ENCODE measurements at places on chromosomes 11 and 22. TPM values are rescaled to one million over a fixed set of nuclear protein-coding genes. Genes with fewer than 3 reads are reported as not detected.

Gene MFNG
- 89.9 TPM for total RNA-seq

Gene APOL5
- total RNA-seq = not detected

Gene NLRP10
- not detected for total RNA-seq

Gene CFL1
- 322 TPM for total RNA-seq

Gene XBP1
- total RNA-seq = 180 TPM

Gene GGT5
- total RNA-seq = not detected

Gene KCNJ11
- total RNA-seq = 0.08 TPM

Gene PKNOX2
- total RNA-seq = not detected

Gene KCNJ1
- 0.22 TPM for total RNA-seq

Gene CNTF
- total RNA-seq = 3.1 TPM

Gene MAP6
- not detected for total RNA-seq

Gene PIWIL4
- 1.3 TPM for total RNA-seq

Gene MRGPRX4
- not detected for total RNA-seq

Gene WNT11
- total RNA-seq = 1.2 TPM

Gene APOBEC3F
- 6.5 TPM for total RNA-seq

Gene DUSP8
- total RNA-seq = 91.2 TPM

Gene SLC2A11
- total RNA-seq = 9.9 TPM

Gene CLTCL1
- total RNA-seq = 1.5 TPM
